Transverse colon (tissue), 4 donors: ENCODE measurements at places on chromosomes 7 and 10. TPM values are rescaled to one million over a fixed set of nuclear protein-coding genes. Genes with fewer than 3 reads are reported as not detected.
A peak's percentile ranks its signal among the peaks of the same experiment; 100 is the strongest.

DNA sequence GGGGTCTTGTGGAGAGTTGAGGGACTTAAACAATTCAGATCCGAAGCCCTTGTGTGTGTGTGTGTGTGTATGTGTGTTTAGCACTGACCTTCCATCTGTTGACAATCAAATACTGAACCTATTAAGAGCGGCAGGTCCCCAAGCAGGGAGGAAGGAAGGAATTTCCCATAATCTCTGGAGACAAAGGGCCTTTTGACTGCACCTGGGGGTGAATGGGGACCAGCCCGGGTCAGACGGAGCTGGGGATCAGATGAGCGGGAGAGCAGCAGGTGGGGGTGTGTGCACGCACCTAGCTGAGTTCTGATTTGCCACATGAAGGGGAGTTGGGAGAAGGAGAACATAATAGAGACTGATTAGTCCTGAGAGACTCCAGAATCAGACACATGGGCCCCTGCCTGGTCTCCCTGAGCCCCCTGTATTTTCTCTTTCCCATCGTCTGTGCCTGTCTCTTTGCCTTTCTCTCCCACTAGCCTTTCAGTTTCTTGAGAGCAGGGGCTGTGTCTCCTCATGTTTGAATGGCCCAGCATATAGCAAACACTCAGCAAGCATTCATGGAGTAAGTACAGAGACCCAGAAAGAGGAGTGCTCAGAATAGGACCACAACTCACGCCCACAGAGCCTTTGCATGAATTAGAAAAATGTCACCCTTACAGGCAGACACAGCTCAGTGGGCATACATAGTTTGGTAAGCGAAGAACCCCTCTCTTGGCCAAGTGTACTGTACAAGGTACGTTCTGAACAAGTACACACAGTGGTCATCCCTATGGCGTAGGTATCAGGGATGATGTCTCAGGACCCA lies 288.3 kb upstream of the HABP2 start:
- no peak for DNase-seq

- DNase-seq, result no peak
These were observed 362.8 kb upstream of the IGFBP3 start for GRCh38 chr7:46283852-46284251.

DNA sequence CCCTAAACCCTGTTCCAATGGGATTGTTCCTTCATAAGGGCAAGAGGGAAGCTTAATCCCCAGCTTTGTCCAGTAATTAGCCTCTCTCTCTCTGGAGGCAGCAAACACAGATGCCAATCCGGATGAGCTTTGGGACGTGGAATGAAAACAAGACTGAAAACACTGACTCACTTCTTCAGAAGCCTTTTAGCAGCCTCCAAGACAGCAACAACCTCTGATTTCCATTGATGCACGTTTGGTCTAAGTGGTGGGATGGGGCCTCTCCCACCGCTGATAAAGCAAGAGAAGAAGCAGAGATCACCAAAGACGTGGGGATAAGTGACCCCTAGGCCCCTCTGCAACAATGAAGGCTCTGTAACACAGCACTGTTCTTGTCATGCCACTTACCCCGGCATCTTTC lies 5.8 kb upstream of the GFRA1 start:
- no peak for DNase-seq

DNA sequence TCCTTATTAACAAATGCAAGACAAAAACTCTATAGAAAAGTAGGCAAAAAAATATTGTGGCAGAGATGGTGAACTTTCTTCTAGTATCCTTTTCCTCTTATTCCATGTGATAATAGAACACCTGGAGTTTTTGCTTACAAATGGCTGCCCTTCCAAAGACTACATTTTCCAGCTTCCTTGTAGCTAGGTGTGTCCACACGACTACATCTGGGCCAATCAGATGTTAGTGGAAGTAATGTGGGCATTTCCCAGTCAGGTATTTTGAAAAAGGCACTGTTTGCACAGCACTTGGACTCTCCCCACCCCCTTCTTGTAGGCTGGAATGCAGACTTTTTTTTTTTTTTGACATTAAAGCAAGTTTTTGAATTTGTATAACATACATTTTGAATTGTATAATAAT lies 105.5 kb upstream of the TBX20 start:
- no peak for DNase-seq

DNA sequence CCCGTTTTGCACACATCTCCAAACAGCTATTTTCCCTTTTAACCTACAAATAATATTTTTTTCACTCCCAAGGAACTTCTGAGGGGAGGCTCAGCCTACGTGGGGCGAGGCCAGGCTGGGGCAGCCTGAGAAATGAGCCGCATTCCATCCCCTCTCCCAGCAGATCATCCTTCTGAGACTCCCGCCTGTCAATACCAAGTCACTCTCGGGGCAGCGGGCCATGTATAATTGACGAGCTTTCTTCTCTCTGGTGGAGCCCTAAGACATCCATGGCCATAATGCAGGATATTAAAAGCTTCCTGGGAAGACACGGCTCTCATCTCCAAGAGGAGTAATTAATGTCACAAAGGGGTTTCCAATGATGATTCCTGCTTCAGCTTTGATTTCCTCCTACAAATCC lies 37.8 kb upstream of the CHST15 start:
- DNase-seq, result no peak

DNA sequence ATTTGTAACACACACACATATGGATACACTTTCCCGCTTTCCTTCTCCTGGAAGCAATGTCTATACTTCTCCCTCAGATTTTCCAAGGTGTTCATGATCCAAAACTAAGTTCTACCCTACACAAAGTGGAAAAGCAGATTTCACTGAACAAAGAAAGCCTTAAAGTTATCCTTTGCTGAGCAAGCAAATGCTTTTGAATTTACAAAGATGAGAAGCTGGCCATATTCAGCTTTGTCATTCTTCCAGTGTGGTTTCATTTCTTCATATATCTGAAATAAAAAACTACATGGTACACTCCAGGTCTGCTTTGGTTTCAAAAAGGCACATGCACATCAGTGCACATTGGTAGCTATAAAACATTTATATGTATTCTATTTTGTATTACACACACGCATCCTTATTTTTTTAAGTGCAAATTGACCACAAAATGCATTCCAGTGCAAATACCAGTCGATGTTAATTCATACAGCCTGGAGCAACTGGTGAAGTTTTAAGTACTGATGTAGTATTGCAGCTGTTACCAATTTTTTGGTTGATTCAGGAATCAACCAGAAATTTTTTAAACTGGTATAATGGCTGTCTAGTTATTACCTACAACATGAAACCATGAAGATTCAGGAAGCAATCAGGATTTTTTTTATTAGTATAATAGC lies 65.5 kb upstream of the SRPK2 start:
- no peak for DNase-seq

DNA sequence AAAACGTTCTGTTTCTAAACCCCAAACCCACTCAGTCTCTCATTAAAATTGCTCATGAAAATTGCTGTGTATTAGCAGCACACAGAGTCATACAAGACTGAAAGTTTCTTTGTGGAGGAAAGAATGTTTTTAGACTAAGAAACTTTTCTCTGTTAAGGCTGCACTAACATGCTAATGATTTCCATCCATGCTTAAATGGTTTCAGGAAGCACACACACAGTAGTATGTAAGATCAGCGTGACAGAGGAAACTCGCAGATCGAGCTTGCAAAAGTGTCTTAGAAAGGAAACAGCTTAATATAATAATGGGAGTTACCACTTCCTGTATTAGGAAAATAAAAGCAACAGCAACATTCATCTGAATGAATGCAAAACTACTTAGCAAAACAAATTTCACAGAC lies 112.7 kb downstream of the ICA1 start:
- DNase-seq, result no peak

GRCh38 chr10:34286136-34286739 lies 528.9 kb downstream of the PARD3 start:
- no peak for DNase-seq

The LRRC61 gene
- total RNA-seq, result 1.4 TPM

The AKR1C8 gene
- total RNA-seq, result 1.4 TPM

The PTPRZ1 gene
- 1.6 TPM for total RNA-seq

DNA sequence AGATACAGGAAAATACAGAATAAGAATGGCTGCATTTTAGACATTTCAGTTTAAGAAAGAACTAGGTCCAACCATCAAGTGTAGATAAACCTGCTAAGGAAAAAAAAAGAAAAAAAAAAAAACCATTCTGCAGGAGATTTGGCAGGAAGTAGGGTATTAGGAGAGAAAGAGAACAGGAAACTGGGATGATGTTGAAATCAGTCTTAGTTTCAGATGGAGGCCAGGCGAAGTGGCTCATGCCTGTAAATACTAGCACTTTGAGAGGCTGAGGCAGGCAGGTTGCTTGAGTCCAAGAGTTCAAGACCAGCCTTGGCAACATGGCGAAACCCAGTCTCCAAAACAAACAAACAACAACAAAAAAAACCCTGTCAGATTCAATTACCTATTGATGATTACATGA lies 120.2 kb downstream of the RAB11FIP2 start:
- no peak for DNase-seq

GRCh38 chr10:28939281-28940157 lies 262.2 kb downstream of the BAMBI start:
- peak; percentile 23 for DNase-seq
